ENCODE measurements at places on chromosomes 13 and 19.

- no peak for DNase-seq
Measured at GRCh38 chr19:12841094-12841493, 2.8 kb downstream of the MAST1 start.

DNA sequence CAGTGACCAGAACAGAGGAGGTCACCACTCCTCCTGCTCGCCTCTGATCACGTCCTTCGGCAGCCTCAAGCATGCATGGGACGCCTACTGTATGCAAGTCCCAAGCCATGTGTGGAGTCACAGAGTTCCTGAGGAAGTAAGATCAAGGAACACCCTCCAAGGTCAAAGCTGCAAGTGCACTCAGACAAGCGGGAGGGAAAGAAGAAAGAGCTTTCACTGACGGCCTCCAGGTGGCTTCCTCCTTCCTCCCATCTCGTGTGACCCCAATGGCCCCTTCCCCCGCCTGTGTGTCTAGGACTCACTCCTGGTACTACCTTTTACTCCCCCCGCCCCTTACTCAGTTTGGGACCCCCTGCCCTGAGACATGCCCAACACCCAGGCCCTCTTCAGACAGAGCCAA, 6.1 kb downstream of the HAUS8 start:
- DNase-seq, result no peak

DNA sequence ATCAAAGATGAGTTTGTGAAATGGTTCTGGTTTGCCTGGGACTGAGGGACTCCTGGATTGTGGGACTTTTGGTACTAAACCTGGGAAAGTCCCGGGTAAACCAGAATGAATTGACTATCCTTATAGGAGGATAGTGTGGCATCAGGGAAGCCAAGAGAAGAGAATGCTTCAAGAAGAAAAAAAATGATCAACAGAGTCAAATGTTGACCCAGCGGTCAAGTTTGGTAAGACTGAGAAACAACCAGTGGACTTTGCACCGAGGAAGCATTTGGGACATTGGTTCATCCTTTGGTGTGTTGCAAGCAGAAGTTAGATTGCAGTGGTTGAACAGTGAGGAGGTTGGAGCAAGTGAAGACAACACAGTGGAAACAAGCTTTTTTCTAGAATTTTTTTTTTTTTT, 33.5 kb downstream of the CLEC17A start:
- DNase-seq, result no peak

- DNase-seq, result no peak
Measured at GRCh38 chr19:17778251-17778967, 16.5 kb upstream of the B3GNT3 start.

GRCh38 chr13:34144142-34144541, 326.2 kb downstream of the RFC3 start:
- no peak for DNase-seq

DNA sequence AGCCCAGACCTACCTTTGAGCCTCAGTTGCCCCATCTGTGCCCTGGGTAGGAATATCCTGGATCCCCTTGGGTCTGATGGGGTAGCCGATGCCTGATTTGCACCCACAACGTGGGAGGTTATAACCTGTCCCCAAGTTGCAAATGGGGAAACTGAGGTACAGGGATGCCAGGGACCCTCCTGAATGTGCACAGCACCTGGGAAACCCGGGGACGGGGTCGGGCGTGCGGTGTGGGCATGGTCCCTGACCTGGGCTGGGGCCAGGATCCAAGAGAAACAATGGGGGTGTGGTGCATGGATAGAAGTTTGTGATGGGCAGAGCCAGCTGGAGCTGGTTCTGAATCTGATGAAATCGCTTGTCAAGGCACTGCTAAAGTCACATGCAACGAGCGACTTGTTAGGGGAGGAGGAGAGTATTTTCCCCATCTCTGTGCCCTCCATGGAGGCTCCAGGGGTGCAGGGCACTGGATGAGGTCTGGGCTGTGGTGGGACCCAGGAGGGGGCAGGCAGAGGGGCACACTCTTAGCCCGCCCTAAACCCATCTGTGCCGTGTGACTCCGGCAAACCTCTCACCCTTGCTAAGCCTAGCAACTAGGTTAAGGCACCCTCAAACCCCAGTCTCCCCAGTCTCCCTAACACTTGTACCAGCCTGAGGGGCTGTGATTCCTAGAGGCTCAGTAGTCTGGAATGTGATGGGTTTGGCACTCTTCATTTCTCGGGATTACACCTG, 749 bp downstream of the GDF15 start:
- DNase-seq, result no peak

- DNase-seq, result no peak
Measured at GRCh38 chr13:46621792-46622629, 69.0 kb downstream of the LRCH1 start.

DNA sequence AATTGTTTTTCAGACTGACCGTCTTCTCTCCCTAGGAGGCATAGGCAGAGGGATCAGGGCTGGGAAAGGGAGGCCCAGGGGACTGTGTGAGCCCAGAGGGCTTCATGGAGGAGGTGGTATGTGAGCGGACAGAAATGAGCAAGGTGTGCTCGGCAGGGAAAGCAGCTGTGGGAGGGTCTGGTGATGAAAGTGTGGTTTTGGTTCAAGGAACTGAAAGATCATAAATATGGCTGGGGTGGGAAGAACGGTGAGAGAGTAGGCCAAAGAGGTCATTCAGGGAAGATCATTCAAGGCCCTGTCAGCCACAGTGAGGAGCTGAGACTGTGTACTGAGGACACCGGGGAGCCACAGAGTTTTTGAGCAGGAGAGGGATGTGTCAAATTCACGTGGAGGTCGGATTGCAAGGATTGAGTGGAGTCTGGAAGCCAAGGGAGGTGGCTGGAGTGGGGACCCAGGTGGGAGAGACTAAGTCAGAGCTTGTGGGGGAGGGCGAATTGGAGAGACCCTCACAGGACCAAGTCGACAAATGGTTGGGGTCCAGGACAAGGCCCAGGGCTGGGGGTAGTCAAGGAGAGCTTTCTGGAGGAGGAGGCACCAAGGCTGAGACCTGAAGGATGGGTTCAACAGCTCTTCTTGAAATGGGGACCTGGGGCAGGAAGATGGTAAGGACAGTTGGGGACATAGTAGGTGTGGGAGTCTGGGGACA, 7.6 kb downstream of the PLD3 start:
- peak; percentile 55 for DNase-seq

- DNase-seq, result no peak
Measured at GRCh38 chr13:111665691-111666095, 345.3 kb downstream of the TEX29 start.

All from GM12864 (cell line).